ENCODE measurements at places on chromosomes 4 and X.

DNA sequence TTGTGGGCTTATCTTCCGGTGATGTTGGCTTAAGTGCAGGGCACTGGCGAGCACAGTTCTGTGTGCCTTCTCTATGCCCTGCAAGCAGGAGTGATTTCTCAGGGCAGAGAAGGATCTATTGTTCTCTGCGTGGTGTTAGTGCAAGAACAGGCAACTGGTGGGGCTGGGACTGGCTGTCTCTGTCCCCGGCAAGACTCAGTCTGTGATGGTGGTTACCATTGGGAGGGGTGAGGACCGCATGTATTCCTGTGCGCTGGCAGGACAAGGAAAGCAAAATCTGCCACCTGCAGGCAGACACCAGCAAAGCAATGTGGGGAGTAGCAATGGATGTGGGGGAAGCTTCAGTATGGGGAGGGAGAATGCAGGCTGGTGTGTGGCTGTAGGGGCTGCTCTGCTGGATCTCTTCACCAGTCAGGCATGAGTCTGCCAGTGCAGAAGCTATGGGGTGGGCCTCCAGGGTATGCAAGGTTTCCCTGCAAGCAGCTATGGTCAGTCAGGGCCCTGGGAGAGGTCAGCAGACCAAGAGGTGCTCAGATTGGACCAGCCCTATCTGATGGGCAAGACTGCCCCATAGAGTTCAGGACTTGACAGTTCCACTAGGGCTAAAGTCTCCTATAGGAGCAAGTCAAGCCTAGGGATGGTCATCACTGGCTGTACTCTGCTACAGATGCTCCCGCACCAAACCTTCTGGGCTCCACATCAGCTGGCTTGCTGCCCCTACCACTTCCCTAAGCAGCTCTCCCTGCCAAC is 16.8 kb downstream of the PF4 start:
- no peak for DNase-seq

DNA sequence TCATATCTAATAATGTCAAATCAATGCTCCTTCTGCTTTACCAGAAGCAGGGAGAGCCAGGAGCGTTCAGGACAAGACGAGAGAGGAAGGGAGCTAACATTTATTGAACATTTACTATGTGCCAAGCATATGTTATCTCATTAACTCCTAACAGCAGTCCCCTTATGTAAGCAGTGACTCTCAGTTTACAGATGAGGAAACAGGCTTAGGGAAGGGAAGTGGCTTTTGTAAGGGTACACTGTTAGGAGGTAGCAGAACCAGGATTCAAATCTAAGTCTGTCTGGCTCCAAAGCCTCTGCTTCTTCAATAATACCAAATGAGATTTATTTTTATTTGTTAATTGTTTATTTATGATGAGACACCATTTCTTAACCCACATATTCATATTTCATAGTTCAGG is 2.6 kb upstream of the STARD8 start:
- no peak for DNase-seq

GRCh38 chr4:184940500-184940899 is 77.8 kb upstream of the HELT start:
- no peak for DNase-seq

- DNase-seq = no peak
Observed at GRCh38 chrX:48816014-48816810, 10.1 kb upstream of the ERAS start.

- DNase-seq = no peak
Observed at GRCh38 chrX:154986826-154987575, 35.5 kb downstream of the F8 start.

DNA sequence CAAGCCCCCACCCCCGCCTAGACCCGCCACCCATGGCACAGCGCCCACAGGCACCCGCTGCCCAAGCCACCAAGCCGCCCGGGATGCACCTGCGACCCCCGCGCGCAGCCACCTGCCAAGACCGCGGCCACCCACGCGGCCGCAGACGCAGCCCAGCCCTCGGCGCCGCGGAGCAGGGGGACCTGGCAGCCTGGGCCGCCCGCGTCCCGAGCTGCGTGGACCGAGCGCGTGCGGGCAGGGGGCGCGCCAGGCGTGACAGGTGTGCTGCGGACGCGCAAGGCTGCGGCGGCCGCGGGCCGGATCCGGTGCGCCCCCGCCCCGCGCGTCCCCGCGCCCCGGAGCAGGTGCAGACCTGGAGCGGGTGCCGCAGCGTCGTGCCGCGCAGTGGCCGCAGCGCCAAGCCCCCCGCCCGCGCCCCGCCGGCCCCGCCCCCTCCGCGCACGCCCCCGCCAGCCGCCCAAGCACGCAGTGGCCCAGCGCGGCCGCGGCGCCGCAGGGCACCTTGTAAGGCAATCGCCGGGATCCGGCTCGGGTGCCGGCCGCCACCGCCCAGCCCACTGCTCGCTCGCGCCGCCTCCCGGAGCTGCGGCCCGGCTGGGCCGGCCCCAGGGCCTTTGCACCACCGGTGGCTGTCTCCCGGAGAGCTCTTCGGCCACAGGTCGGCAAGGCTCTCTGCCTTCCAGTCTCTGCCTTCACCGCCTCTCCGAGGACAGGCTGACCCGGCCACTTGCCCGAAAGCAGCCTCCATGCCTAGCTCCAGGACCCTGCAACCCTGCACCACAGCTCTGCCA is at the start of gene PNCK:
TSS of gene PNCK (minus strand) at position 386 of the 791 bp plus-strand sequence. CDS start 737 bp downstream, outside the sequence.
- no peak for DNase-seq

DNA sequence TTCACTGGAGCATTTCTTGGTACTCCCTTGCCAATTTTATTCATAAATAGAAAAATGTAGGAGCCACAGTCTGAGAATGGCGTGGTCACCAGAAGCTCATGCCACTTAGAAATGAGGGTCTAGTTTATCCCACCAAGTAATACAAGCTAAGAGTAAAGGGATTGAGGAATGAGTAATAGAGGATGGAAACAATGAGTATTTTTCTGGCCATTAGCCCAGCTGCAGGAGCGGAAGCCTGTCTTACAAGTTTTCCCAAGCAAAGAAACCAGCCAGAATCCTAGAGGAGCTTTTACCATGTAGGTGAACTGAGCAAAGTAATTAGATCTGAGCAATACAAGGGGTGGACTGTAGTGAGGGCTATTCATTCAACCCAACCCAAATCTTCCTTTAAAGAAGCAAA is 160.7 kb upstream of the NPY2R start:
- no peak for DNase-seq

DNA sequence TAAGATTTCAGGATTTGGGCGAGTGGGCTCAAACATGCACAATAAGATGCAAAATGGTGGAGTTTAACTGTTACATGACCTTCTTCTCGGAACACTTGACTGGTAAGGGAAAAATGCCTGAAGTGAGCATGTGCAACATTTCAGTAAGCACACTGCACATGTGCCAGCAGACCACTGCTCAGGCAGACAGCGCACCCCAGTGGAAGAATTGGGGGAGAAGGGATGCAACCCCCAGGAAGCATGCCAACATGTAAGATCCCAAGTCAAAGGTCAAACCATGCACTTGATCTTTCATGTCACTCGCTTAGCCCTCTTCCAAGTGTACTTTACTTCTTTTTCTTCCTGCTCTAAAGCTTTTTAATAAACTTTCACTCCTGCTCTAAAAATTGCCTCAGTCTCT is 256.3 kb downstream of the CENPC start:
- no peak for DNase-seq

DNA sequence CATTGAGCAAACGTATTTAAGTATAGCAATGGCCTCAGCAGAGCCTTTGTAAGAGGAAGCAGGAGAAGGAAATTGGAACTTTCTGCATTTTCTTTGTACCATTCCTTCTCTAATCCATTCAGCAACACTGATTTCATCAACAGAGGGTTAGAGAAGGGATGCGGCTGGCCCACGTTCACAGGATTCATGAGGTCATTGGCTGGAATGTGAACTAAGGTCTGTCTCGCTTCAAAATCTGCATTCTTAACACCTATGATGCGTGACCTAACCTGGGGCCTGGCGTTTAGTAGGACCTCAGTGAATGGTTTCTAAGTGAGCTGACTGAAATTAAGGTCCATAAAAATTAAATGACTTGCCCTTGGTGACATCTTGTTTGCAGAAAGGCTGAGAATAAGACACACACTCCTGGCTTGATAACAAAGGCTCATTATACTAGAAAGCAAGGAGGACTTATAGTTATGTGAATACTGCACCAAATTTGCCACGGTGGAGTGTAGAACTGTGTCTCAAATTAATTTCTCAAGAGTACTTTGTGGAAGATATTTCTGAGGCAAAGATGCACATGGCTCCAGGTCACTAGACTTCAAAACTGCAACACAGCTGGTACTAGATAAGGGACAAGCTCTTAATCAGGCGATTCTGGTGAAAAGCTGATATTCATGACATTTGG is 25.4 kb downstream of the FGFBP1 start:
- no peak for DNase-seq

DNA sequence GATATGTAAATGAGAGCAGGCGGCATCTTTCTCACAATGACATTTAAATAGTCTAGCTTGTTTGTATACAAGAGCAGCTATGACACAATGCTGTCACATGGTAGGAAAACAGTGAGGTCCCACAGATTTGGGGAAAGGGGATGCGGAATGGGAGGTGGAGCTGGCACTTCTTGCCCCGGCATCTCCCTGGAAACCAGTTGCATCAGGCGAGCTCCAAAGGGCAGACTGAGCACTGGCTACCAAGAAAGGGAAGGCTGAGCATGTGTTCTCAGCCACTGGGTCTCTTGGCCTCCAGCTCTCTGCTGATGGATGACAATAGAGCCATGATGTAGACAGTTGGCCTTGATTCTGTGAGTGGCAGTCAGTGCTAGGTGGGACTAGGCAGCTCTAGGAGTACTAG is 109.0 kb downstream of the UCHL1 start:
- DNase-seq = no peak

DNA sequence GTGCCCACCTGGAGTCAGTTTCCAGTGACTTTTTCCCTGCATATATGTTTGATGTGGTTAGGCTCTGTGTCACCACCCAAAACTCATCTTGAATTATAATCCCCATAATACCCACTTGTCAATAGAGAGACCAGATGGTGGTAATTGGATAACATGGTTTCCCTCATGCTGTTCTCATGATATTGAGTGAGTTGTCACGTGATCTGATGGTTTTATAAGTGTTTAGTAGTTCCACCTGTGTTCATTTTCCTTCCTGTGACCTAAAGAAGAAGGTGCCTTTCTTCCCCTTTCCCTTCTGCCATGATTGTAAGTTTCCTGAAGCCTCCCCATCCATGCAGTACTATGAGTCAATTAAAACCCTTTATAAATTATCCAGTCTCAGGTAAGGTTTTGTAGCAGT is 740.9 kb downstream of the ARAP2 start:
- DNase-seq = no peak

- no peak for DNase-seq
Observed at GRCh38 chr4:61300266-61300844, 100.2 kb downstream of the ADGRL3 start.

GRCh38 chr4:150224896-150225591 is 146.8 kb downstream of the DCLK2 start:
- no peak for DNase-seq

DNA sequence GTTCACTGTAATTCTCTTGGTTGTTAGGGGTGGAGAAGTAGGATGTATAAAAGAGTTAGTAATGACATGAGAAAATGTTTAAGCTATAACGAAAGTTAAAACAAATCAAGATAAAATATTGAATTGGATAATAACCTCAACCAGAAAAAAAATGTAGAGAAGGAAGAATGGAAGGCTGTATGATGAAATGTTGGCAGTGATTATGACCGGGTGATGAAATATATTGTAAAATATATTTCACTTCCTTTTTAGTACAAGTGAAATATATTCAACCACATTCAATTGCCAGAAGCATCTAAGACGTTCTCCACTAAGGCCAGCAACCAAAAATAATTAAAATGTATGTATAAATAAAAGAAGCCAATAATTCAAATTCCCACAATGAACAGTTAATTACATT is 309.3 kb upstream of the FGF13 start:
- DNase-seq = no peak

DNA sequence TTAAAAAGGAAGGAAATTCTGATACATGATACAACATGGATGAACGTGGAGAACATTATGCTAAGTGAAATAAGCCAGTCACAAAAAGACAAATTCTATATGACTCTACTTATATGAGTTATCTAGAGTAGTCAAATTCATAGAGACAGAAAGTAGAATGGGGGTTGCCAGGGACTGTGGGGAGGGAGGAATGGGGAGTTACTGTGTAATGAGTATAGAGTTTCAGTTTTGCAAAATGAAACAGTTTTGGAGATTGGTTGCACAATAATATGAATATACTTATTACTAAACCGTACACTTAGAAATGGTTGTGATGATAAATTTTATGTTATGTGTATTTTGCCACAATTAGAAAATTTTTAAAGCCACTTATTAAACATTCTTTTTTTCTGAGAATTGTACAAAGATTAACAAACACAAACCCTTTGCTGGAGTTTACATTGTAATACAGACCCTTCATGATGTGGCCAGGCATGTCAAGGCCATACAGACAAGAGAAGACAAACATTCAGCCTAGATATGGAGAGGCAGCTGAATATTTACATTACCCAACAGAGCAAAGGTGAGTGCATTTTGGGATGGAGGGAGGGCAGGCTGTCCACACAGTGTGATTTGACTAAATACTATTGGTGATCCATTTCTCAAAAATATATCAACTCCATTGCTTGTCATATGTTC is 21.2 kb upstream of the GPC3 start:
- no peak for DNase-seq

GRCh38 chr4:165784672-165785071 is 88.4 kb upstream of the TLL1 start:
- DNase-seq = no peak
